ENCODE measurements at places on chromosomes 12 and 14. TPM values are rescaled to one million over a fixed set of nuclear protein-coding genes. Genes with fewer than 3 reads are reported as not detected.
A peak's percentile ranks its signal among the peaks of the same experiment; 100 is the strongest.

GRCh38 chr12:99147130-99147529 is 500.4 kb upstream of the GARIN6 start:
- no peak for DNase-seq

DNA sequence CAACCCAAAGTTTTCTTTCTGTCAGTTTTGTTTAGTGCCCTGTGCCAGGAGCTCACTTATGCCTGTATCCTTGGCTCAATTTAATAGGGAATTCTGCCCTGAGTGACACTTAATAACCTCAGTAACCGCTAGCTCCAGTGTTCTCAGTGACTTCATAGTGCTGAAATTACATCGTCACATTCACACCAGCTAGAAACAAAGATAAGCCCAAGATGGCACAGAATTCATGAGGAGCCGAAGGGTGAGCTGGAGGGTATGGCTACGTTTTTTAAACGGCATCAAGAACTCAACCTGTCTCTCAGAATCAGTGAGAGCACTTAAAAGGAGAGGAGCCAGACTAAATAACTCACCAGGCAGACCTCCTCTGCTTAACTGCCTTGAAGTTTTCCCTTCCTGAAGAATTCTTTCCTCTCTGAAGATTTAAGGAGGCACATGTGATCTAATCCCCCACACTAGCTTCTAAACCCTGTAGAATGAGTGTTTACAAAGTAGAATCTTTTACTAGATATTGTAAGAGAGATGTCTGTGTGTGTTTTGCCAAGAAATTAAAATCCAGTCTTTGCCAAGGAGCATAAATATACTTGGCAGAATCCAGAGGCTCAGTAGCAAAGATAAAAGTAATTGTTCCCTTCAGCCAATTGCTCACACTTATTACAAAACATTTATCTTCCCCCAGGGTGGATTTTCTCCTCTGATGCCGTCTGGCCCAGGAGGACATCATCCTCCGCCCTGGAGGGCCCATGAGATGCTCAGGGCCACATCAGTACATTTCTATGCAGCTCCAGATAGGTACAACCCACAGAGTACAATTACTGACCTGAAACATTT is 37.3 kb downstream of the PTGER2 start:
- no peak for DNase-seq

DNA sequence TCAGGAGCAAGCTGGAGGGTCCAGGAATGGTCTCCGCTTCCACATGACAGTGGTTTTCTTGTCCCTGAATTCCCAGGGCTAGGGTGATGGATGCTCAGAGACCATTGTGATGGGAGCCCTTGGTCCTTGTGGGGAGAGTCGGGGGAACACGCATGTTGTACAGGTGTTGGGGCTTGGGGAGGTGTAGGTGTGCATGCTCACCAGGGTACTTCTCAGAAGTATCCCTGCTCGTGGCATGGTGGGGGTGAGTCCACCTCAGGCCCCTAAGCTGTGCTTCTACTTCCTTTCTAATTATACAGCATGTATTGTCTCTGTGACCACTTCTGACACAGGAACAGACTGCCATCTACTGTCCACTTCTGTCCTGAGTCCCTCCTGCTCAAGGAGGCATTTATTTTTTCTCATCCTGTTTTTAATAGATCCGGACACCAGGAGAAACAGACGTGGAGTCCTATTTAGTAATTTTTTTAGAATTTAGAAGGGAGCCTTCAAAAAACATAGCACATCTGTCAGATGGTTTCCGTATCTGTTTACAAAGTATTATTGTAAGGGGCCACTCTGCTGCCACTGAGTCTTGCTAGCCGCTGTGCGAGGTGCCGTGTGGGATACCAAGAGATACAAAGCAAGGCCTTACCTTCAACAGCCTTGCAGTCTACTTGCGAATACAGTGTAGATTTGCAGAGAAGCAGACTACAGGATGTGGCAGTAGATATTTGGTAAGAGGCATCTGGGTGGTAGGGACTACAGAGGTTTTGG is 10.5 kb downstream of the NTF3 start:
- peak; percentile 59 for DNase-seq

- DNase-seq, result no peak
These were observed 5.7 kb downstream of the GNG2 start for GRCh38 chr14:51865953-51866747.

DNA sequence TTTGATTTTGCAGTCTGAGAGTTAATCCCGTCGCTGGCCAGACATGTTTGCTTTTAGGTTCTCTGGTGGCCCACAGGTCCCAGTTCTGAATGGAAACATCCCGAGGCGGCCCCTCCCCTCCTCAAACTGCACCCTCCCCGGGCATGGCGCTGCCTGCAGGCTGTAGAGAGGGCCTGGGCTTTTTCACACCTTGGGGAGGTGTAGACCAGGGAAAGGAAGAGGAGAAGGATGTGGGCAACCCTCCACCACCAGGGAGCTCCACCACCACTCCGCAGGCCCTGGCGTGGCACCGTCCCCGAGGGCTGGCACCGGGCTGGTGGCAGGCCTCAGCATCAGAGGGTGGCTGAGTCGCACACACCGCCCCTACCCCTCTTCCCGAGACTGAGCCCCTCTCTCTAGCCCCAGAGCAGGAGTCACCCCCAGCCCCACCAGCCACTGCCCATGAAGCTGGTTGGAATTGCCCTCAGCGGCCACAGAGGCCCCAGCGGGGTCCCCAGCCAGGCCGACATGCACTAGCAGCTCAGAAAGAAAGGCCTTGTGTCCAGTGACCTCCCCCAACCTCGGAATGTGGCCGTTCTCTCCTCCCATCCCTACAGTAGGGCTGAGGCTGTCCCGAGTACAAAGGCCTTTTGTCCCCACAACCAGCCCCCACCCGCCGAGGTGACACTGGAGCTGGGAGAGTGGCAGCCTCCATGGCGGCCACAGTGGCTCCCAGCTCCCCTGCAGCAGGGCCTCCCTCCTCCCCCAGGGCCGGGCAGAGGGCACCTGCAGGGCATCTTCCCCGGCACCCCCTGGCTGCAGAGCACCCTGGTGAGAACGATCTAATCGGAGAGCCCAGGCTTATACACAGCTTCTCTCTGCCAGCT is 23.5 kb upstream of the INF2 start:
- no peak for DNase-seq

DNA sequence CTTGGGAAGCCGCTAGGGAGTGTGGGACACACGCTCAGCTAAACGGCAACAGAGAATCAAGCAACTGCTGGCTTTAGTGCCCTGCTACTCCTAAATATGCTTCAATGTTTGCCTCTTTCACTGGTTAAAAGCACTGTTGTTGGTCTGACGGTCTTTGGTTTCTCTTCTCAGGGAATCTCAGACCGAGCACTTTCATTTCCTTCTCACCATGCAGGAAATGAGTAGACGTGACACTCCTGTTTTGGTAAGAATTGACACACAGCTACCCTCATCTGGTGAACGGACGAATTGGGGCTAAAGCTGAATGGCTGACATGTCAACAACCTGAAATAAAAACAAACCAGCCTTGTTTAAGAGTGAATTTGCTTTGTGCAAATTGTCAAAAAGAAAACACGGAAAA is 57.5 kb upstream of the PIWIL1 start:
- DNase-seq, result no peak

DNA sequence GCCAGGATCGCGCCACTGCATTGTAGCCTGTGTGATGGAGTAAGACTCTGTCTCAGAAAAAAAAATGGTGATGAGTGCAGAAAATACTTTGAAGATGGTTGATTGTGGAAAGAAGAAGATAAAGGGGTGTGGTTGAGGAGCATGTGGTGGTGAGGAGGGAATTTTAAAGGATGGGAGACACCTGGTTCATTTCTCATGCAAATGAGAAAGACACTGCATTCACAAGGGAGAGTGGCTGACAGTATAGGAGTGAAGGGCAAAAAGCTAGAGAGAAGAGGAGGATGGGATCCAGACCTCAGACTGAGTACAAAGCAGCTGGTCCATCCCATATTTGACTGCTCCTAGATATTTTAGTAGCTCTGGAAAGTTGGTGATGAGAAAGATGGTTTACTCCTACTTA is 206.0 kb downstream of the SNAPC1 start:
- DNase-seq, result no peak

DNA sequence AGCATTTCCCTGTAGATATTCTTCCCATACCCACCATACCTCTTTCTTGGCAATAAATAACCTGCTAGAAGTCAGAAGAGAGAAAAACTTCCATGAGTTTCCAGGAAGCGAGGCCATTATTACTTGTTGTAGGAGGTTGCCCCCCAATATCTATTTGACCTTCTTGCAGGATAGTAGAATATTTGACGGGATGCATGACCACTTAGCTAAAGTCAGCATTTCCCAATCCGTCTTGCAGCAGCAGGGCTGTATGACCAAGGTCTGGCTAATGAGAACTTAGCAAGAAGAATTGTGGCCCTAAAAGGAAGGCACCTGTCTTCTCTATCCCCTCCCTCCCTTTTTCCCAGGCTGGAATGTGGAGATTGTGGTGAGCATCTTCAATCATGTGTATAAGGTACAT is 51.5 kb downstream of the NINJ2 start:
- no peak for DNase-seq

GRCh38 chr12:108543652-108544051 is 17.3 kb downstream of the SART3 start:
- DNase-seq, result no peak

DNA sequence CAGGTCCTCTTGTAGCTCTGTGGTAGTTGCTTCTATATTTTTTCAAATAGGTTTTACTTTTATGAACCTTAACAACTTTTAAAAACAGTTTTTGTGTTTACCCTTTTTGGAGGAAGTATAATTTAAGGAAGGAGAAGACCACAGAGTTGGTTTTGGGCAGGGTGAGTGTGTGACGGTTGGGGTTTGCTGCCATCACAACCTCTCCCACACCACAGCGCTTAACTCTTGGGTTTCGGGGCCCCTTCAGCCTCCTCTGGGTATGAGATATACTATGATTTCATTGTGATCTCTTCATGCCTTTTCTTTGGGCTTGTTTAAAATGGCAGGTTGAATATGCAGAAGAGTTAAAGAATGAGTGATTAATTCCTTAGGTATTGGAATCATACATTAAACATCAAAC is 228.7 kb upstream of the CRY1 start:
- no peak for DNase-seq

DNA sequence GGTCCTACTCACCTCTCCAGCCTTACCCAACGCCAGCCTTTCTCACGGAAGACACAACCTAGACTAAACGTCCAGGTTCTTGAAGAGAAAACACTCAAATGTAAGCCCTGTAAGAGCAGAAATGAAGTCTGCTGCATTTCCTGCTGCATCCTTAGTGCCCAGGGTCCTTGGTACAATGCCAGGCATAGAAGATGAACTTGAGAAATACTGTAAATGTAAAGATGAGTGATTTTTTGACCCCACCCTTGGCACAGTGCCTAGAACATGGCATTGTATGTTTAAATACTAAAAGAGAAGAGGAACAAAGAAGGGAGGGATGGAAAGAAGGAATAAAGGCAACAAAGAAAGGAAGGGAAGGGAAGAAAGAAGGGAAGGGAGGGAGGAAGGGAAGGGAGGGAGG is 514.6 kb downstream of the MED13L start:
- DNase-seq, result no peak

DNA sequence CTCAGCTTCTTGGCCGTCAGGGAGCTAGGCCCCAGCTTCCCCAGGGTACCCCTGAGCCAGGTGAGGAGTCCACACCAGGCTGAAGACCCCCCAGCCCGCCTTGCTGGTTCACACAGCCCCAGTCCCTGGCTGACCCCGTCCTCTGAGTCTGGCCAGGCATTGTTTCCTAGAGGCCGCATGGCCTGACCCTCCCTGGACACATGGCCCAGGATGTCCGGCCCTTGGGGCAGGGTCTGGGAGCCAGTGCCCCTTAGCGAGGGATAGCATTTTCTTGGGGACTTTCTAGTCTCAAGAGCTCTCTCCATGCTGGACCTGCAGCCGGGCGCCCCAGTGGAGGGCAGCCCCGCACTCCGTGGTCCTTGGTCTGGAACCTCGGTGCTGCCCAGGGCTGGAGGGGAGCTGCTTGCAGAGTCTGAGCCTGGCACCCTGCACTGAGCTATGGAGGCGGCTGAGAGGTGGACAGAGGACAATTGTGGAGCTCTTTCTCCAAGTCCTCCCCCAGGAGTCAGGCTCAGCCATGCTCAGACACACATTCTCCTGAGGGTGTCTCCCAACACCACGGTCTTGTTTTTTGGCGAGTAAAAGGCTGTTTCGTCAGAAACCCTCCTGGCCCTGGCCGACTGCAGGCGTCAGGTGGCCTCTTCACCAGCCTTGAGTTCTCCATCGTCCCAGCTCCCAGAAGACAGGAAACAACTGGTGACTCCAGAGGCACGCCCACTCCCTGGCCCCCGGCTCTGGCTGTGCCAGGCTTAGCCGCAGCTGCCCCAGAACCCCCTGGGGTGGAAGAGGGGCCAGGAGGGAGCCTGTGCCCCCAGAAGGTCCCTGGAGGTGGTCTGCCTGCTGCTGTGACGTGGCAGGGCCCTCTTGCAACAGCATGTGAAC is 17.6 kb upstream of the CRIP2 start:
- peak; percentile 13 for DNase-seq

GRCh38 chr14:35366056-35366451 is 38.5 kb downstream of the NFKBIA start:
- DNase-seq, result no peak

DNA sequence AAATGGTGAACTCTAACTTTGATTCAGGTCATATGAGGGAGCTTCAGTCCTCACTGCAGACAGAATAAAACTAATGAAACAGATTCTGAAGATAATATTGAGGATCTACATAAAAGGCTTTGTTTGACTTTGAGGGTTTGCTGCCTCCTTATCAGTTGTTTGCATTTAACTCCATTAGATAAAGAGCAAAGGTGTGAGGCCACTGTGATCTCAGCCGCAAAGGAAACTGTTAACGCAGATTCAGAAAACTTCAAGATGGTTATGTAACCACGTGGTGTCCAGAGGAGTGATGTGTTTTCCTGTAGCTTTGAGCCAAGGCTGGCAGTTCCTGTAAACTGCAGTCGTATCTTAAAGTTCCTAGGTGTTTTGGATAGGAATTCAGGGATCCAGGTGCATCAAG is 67.8 kb downstream of the METTL25 start:
- no peak for DNase-seq

DNA sequence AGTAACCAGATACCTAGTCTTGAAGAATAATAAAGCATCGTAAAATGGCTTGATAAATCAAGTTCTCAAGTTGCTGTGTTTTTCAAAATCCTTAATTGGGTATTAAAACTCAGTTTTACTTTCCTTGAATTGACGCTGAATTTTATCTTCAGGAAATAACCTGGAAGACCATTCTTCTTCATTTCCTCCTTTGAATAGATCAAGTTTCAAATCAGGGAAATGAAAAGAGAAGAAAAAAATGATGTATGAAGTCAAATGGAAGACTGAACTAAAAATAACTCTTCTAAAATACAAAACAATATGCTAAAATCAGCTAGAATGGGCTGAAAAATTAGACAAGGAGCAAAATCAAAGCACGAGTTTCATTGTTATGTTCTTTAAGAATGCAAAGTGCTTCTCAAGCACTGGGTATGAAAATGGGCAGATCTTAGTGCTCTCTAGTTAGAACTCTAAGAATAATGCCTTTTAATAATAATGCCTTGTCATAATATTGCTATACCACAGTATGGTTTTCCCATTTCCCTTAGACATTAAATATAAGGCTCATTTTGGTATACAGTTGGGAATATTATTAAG is 54.6 kb upstream of the CLEC14A start:
- no peak for DNase-seq

INSM2 gene
- not detected for polyA plus RNA-seq

TSPAN9 gene
- 63.0 TPM for polyA plus RNA-seq

LRRC10 gene
- polyA plus RNA-seq, result 31.4 TPM

PPP1R13B gene
- 21.6 TPM for polyA plus RNA-seq

TRIAP1 gene
- 12.0 TPM for polyA plus RNA-seq

ATF7IP gene
- 4.0 TPM for polyA plus RNA-seq

RD3L gene
- polyA plus RNA-seq, result 2.9 TPM

KRT85 gene
- not detected for polyA plus RNA-seq

HIGD1C gene
- polyA plus RNA-seq, result not detected

Measured in heart right ventricle (tissue), 16 donors.